ENCODE measurements at places on chromosomes 7 and 10.

DNA sequence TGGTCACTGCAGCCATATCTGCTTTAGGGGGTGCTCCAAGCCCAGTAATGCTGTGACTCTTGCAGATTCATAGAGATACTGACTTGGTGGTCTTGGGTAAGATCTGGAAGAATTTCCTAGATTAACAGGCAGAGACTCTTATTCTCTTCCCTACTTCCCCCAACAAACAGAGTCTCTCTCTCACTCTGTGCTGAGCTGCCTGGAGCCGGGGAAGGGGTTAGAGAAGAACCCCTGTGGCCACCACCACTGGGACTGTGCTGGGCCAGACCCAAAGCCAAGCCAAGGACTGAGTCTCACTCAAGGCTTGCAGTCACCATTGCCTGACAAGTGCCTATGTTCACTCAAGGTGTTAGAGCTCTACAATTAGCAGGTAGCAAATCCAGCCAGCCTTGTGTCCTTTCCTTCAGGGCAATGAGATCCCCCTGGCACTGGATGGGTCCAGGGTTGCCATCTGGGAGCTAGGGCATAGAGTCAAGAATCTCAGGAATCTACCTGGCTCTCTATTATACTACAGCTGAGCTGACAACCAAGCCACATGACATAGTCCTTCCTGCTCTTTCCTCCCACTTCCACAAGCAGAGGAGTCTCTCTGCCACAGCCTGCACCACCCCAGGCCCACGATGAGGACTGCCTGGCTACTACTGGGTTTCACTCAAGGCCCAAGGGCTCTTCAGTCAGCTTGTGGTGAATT is 41.4 kb upstream of the TECTB start:
- no peak for DNase-seq

DNA sequence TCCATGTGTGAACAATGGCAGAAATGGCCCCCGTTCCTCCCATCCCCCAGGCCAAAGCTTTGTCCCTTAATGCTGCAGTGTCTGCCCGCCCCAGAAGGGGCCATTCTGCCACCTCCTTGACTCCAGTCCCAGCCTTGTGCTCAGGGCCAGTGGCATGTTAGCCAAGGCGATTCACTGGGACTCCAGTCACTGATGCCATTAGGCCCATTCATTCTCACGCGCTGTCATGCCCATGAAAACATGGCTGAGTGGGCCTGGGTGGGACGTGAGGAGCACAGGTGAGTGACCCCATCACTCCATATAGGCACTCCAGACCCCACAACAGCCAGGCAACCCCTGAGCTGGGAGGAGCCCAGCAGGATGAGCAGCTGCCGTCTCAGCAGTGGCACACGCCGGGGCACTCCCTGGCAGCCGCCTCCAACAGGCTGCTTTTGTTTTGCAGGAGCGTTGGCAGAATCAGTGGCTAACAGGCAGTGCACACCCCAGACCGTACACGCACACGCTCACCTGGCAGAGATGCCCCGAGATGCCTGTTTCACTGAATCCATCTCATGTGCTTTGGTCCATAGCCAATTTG is 79.5 kb downstream of the TCERG1L start:
- DNase-seq: no peak

DNA sequence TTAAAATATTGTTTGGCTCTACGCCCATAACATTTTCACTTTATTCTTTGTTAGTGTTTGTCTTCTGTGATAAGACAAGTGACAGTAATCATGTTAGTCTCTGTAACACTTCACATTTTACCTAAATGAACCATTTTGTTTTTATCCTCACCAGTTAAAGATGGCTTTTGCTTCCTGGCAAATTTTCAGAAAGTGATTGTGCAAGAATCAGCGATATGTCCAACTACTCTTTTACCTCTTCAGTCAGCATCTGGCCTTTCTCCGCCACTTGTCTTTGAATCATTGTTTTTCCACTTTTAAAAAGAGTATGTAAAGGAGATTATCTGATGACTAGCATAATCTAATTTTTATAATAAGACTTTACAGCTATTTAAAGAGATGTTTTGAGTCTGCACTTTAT is 3.5 kb downstream of the DGKB start:
- no peak for DNase-seq

DNA sequence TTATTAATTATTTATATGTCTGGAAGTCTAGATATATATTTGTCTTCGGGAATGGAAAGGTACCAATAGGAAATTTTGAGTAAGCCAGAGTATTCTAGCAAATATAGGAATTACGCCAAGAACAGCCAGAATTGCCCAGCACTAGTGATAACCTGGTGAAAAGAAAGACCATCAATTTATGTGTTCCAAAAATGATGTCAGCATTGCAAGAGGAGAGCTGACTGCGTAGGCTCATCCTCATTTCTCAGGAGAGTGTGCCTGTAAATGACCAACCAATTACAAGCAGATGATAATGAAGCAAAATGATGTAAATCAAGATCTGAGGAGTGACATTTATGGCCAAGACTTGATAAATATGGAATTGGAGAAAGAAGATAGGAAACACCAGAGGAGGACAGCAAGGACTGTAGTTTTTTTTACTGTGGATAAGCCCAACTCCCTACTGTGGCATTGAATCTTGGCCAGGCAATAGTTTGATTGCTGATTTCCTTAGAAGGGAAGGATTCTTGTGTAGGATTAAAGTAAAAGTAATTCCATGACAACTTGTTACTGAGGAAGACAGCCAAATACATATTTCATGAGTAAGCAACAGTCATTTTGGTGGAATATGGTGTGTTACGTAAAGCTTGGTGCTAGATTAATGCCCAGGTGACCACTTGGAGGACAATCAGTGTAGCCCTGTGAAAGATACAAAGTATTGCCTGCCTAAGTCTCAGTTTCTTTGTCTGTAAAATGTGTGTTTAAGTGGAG is 590.8 kb downstream of the AUTS2 start:
- no peak for DNase-seq

- no peak for DNase-seq
Measured at GRCh38 chr10:23777153-23777552, 338.3 kb downstream of the OTUD1 start.

DNA sequence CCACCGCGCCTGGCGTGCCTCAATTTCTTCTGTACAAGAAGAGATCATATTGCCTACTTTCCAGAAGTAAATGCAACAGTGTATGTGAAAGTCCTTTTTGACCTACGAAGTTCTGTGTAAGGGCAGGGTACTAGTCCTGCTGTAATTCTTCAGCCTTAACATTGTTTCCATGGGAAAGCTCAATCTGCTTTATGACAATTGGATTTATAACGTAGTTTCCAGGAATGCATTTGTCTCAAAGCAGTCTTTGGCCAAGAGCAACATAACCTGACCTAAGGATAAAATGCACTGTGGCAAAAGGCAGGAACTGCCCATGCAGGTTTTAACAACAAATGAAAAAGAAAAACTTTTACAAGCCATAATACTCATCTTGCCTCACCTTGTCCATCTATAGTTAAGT is 108.1 kb upstream of the PODXL start:
- no peak for DNase-seq

GRCh38 chr7:149868623-149869290 is 5.0 kb upstream of the ATP6V0E2 start:
- no peak for DNase-seq

Measured in CD8-positive, alpha-beta memory T cell (primary cell).